GM23248 (cell line): ENCODE measurements at places on chromosomes 2 and 18.
A peak's percentile ranks its signal among the peaks of the same experiment; 100 is the strongest.

DNA sequence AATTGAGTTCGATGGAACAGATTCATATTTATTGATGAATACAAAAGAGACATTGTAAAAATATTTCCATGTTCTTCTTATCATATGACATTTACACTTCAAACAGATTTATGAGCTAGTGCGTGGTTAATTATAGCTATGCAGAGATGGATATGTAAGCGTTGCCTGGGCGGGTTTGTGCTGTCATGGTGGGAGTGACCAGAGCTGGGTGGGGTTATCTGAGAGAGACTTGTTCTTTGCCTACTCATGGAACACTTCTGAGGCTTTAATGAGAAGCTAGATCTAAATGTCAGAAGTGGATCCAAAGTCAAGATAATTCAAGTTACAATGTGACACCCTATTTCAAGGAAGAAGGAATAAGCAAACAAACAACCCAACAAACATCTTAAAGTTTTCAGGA, 162.3 kb upstream of the ZEB2 start:
- no peak for DNase-seq

GRCh38 chr2:237867465-237867864, 8.0 kb downstream of the RAMP1 start:
- no peak for DNase-seq

GRCh38 chr18:63142594-63143225, 176.9 kb downstream of the BCL2 start:
- no peak for DNase-seq

DNA sequence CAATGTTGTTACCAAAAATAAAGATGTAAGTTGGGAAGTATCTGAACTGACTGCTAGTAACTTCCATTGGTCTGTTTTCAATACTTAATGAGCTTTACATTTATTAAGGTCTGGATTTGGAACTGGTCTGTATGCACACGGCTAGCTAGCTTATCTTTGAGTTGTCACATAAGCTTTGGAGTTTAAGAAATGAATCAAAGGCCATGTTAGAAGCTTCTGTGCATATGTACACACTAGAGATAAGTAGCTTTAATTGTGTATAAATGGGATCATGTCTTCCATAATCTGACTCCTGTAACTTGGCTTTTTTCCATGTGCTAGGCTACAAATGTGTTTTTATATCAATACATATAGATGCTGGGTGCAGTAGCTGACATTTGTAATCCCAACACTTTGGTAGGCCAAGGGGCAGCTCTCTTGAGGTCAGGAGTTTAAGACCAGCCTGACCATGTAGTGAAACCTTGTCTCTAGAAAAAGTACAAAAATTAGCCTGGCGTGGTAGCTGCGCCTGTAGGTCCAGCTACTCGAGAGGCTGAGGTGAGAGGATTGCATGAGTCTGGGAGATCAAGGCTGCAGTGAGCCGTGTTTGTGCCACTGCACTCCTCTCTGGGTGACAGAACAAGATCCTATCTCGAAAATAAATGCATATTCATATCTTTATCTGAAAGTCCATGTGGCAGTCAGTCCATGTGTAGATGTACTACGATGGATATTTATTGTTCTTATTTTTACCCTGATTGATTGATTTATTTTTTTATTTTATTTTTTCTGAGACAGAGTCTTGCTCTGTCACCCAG, 27.2 kb downstream of the ATIC start:
- no peak for DNase-seq

DNA sequence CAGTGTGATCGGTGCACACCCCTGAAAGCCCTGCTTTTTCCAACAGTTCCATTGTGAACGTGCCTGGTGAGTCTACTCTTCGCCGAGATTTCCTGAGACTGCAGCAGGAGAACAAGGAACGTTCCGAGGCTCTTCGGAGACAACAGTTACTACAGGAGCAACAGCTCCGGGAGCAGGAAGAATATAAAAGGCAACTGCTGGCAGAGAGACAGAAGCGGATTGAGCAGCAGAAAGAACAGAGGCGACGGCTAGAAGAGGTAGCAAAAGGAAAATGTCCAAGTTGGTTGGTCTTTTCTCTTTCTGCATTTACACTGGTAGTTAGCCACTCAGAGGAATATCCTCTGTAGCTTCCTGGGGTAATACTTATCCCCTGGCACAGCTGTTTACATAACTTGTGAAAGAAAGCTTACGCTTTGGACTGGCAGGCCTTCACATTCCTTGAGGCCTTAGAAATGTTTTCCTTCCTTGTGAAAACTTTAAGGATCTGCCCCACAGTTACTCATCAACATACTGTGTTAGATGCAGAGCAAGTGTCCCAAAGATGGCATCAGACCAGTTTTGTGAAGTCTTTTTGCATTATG, 146.6 kb downstream of the MAP4K4 start:
- peak; percentile 87 for DNase-seq
